ENCODE measurements at places on chromosomes 5 and 9. TPM values are rescaled to one million over a fixed set of nuclear protein-coding genes. Genes with fewer than 3 reads are reported as not detected.

GRCh38 chr5:42970636-42971559 lies 69.2 kb downstream of the ANXA2R start:
- no peak for DNase-seq

The SPATA31A6 gene
- not detected for total RNA-seq

DNA sequence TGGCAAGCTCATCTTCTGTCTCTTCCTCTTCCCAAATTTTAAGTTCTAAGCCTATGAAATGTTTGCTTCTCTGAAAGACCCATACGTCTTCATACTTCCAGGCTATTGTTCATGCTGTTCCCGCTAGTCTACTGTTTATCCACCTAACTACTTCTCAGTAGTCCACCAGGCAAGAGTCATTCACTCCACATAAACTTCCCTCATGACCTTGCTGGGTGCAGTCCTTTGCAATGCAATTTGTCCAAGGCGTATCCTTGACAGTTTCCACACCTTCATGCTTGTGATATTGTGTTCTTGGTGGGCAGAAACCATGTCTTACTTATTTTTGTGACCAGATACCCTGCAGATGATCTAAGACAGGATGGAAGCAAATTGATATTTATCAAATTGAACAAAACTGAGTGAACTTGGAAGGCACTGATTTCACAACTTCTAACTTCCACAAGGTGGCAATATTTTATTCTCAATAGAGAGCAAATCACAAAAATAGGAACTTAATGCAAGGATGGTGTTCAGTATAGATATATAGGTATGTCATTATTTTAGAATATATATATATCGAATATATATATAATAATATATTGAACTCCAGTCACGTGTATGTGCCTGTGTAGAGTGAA lies 30.3 kb downstream of the TYRP1 start:
- no peak for DNase-seq

The MSX2 gene
- 1.4 TPM for total RNA-seq

DNA sequence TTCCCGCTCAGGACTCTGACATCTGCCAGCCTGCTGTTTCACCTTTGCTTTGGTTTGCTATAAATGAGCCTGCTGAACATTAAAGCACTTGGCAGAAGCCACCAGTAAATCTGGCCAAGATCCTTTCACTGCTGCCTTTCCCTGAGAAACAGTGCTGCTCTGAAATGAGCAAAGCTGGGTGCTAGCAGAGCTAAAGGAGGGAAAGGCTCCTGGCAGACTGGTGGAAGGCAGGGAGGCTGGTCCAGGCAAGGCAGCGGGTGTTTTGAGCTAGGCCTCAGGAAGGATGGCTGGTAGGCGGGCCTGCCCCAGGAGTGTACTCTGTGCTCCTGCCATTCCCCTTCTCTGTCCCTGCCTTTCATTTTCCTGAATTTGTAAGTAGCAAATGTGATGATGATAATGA lies 52.5 kb upstream of the PTGS1 start:
- DNase-seq = no peak
